Foreskin melanocyte (primary cell): ENCODE measurements at places on chromosomes 12 and 14.

DNA sequence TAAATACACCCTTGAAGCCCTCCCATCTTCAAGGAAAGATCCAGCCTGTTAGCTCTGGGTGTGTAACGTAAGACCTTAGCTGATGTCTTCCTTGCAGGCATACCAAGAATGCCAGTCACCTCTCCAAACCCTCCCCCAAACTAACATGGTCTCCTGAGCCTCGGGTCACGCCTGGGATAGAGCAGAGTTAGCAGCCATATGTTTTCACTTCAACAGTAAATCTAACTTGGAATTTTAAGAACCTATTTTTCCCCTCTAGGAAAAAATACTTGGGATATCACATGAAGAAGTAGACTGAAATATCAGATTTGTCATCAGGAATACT, 27.9 kb downstream of the BCL2L14 start:
- DNase-seq: no peak

GRCh38 chr12:130299574-130299973, 38.1 kb upstream of the PIWIL1 start:
- no peak for DNase-seq

- DNase-seq: no peak
These were observed 34.3 kb upstream of the TEX22 start for GRCh38 chr14:105363847-105364708.

GRCh38 chr14:100728962-100729361, 2.3 kb downstream of the DLK1 start:
- no peak for DNase-seq

- DNase-seq: no peak
These were observed 13.5 kb downstream of the SCNN1A start for GRCh38 chr12:6361834-6362233.

DNA sequence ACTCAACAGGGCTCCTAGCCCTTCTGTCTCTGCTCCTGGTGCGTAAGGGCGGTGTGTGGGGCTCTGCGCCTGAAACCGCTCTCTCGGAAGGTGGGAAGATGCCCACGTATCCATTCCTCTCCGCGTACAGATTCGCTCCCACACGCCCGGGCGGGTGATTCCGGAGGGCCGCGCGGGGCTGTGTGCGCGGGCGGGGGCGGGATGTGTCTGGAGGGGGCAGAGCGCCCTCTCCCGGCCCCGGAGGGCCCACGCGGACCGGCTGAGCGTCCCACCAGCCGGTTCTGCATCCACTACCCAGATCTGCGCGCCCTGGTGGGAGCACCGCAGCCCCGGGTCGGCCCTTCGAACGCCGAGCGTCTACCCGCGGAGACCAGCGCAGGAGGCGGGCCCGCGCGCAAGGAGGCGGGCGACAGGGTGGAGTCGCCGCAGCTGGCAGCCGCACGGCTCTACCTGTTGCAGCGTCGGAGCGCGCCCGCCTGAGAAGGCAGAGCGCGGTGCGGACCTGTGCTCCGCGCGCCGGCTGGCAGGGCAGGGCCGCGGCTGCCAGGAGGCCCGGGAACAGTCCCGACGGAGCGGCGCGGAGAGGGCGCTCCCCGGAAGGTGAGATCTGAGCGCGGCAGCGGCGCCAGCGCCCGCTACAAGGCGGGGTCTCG, 1.4 kb upstream of the KCNK13 start:
- peak; percentile 53 for DNase-seq

- no peak for DNase-seq
These were observed 296.5 kb downstream of the GALC start for GRCh38 chr14:87696485-87696884.

GRCh38 chr14:91354221-91354916, 63.3 kb downstream of the CCDC88C start:
- DNase-seq: no peak

GRCh38 chr14:54451961-54452360, 10.8 kb upstream of the CNIH1 start:
- no peak for DNase-seq

DNA sequence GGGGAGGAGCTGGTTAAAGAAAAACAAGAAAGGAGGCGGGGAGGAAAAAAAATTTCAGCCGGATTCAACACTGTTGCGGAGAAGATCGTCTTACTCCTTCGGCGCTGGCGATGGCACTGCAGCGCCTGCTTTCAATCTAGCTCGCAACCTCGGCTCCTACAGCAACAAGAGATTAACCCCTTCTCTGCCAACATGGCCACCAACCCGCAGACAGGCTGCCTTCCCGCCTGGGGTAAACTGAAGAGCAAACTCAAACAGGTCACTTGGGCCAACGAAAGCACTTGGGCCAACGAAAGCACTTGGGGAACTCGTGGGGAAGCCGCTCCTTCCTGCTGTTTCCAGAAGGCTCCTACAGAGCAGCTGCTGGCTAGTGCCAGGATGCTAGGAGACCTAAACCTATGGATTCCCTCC, 73.7 kb downstream of the CIT start:
- no peak for DNase-seq

GRCh38 chr12:71299541-71300376, 139.8 kb upstream of the LGR5 start:
- no peak for DNase-seq

GRCh38 chr12:67540920-67541624, 107.5 kb upstream of the DYRK2 start:
- DNase-seq: no peak

DNA sequence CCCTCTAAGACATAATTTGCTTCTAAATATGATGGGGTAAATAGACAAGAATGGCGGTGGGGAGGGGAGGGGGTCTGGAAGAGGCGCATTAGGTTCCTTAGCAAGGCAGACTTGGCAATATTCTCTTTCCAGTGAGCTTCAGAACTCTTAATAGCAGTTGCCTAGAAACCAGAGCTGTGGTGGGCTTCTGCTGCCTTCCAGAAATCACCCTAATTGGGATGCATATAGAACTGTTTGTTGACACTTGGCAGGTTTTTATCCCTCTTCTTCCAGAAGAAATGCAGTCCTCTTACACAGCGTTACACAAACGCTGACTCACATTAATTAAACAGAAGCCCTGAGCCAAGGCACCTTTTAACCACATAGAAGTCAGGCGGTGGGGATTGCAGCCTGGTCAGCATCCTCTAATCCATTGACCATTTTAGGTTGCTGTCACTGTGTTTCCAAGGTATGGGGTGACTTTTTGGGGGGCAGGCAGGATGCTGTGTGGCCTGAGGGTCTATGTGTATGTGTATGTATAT, 114.1 kb downstream of the CCDC60 start:
- DNase-seq: no peak

- DNase-seq: no peak
These were observed 9.4 kb upstream of the GPR132 start for GRCh38 chr14:105074601-105075053.

DNA sequence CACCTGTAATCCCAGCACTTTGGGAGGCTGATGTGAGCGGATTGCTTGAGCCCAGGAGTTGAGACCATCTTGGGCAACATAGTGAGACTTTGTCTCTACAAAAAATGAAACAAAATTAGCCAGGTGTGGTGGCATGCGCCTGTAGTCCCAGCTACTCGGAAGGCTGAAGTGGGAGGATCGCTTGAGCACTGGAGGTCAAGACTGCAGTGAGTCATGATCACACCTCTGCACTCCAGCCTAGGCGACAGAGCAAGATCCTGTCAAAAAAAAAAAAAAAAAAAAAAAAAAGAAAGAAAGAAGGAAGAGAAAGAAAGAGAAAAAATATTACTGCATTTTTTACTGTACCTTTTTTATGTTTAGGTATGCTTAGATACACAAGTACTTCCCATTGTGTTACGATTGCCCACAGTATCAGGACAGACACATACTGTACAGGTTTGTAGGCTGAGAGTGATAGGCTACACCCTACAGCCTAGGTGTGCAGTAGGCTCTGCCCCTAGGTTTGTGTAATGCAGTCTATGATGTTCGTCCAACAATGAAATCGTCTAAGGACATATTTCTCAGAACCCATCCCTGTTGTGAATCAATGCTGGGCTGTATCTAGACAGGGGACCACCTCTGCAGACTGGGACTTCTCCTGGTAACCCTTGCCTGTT, 160.4 kb upstream of the PWP1 start:
- DNase-seq: no peak

DNA sequence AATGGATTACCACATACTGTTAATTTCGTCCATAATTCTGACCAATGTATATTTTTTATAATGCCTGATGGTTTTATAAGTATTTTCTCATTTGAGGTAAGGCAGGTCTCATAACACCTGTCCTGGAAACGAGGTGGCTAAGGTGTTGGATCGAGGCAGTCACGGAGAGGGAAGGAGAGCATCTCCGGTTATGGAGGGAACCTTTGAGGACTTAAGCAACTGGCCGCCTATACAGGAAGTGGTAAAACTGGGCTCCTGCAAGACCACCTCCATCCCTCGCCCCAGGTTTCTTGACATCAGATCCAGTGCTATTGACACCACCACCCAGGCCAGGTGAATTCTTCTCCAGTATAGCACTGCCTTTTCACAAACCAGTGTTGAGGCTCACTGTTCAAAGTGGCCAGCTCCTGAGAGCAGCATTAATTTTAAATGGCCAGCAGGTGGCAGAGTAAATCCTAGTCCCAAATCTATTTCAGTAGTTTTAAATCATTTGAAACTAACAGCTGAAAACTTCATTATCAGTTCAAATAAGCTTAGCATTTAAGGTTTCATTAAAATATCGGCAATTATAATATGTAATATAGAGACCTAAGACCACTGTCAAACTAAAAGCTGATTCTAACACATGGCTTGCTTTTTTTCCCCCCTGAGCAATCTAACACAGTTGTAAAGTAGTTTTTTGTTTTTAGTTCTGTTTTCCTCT, 100.8 kb downstream of the PPM1A start:
- DNase-seq: no peak

GRCh38 chr12:77352946-77353345, 287.6 kb upstream of the E2F7 start:
- DNase-seq: no peak

DNA sequence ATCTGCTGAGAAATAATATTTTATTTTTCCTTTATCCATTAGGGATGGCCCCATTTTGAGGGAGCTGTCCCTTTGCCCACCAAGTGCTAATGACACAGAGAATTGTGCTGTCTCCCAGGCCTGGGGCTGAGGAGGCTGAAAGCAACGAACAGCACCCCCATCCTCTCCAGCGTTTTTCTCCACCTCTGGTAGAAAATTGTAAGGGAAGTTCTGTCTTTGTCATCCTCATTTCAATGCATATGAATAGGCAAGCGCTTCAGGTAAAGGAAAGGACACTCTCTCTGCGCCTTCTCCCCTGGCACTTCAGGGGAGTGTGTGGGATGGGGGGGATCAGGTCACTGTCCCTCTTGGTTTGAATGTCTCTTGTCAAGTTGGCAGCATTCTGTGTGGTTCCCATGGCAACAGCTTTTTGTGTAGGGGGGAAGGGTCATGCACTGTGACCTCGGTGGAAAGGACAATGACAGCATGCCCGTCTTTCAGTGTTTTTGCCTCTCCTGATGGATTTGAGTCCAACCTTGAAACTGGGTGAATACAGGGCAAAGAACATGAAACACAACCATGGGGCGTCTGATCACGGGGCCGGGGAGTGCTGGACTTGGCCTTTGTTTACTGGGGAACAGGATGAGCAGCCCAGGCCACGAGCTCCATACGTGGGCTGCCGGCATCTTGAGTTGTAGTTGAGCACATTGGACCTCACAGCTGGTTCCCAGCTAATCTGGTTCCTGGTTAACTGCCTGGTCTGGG, 230.2 kb downstream of the VRK1 start:
- no peak for DNase-seq

GRCh38 chr14:68477461-68478085, 315.3 kb downstream of the ZFP36L1 start:
- DNase-seq: no peak

DNA sequence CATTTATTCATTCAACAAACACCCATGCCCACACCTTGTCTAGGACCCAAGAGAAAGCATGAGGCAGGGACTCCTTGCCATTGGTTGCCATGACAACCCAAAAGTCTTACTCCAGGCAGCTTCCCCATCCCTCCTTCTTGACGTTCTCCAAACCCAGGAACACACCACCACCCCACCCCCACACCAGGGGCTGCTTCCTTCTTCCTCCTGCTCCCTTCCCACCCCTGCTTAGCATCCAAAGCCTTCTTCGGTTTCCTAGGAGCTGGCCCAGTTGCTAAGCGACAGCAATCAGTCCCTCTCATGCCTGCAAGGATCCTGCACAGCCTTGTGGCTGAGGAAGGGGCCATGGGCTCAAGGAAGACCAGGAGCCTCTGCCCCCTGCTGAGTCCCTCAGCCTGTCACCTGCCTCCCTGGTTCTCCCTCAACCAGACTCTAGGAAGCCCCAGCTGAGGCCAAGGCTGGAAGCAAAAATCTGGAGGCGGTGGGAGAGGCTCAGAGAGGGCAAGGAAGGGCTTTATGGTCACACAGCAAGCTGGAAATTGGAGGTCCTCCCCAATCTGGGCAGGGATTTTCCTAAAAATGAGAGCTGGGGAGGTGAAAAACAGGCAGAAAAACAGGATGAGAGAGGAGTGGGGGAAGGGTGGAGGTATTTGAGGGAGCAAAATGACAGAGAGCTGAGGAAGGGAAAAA, 15.4 kb downstream of the RASAL1 start:
- DNase-seq: no peak

DNA sequence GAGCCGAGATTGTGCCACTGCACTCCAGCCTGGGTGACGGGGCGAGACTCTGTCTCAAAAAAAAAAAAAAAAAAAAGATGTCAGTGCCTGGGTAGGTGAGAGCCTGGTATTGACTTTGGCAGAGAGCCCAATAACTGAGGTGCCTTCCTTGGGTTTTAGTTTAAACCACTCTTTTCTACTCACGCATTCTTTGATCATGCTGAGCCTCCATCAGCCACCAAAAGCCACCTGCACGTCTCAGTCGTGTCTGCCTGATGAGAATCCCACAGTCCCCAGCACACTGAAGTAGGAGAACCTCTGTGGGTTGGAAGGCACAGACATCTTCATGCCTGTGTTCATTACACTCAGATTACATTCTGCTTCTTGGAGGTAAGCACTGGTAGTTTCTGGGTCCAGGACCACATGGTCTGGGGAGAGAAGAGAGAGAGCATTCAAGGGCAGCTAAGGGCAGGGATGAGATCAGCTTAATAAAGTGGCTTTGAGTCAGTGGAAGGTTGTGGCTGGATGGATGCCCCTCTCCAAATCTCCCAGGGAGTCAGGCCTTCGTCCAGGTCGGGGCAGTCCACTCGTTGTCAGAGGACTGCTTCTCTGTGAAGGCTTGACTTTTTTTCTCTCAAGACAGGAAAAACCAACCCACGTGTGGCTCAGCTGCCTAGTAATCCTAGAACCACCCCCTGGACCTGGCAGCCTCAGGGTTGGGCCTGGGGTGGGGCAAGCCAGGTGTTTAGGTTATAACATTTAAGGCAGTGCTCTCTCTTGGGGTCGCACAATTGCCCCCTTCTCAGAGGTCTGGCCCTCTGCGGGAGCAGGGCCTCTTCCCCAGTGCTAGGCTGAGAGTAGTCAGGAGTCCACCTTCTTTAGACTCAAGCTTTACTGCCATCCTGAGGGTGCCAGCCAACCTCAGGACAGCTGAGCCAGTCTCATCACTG, 32.6 kb upstream of the MAX start:
- no peak for DNase-seq

DNA sequence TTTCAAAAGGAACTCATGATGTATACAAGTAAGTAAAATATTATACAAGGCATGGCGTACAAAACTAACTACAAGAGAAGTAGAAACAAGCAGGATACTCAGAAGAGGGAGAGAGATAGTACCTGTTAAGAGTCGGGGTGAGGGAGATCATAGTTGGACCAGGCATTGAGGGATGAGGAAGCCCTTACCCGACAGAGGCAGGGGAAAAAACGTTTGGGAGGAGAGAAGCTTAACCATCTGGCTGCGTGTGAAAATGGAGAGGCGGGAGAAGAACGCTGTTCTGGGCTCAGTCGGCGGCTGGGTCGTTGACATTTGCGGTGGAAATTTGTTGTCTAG, 575 bp upstream of the FMNL3 start:
- DNase-seq: no peak

- DNase-seq: no peak
These were observed 107.7 kb upstream of the FKBP4 start for GRCh38 chr12:2687058-2687457.
